ENCODE measurements at places on chromosomes 2 and 18.

DNA sequence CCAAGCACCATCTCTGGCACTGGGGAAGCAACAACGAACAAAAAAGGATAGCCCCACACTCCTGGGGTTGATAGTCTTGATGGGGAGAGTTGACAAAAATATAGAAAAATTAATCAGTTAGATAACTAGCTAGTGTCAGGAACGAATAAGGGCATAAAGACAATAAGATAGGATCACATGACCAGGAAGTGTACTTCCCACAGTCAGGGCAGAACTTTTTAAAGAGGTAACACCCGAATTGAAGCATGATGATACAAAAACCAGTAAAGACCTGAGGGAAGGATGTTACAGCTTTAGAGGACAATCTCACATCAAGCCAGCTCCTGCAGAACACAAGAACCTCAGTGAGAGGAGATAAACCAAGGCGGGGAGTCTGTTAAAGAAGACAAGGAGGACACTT, 295.4 kb upstream of the CRIM1 start:
- DNase-seq, result no peak

DNA sequence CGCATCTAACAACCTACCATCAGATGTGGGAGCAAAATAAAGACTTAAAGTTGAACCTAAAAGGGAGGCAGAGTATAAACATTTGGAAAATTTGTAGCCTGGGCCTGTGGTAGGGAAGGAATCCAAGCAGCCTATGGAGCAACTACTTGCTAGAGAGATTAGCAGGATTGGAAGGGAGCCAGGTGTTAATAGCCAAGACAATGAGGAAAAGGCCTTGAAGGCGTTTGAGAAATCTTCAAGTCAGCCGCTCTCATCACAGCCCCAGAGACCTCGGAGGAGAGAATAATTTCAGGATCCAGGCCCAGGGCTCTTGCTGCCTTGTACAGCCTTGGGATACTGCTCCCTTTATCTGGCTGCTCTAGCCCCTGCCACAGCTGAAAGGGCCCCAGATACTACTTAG, 219.7 kb downstream of the THSD7B start:
- no peak for DNase-seq

- no peak for DNase-seq
Measured at GRCh38 chr2:120942658-120943057, 207.0 kb downstream of the GLI2 start.

DNA sequence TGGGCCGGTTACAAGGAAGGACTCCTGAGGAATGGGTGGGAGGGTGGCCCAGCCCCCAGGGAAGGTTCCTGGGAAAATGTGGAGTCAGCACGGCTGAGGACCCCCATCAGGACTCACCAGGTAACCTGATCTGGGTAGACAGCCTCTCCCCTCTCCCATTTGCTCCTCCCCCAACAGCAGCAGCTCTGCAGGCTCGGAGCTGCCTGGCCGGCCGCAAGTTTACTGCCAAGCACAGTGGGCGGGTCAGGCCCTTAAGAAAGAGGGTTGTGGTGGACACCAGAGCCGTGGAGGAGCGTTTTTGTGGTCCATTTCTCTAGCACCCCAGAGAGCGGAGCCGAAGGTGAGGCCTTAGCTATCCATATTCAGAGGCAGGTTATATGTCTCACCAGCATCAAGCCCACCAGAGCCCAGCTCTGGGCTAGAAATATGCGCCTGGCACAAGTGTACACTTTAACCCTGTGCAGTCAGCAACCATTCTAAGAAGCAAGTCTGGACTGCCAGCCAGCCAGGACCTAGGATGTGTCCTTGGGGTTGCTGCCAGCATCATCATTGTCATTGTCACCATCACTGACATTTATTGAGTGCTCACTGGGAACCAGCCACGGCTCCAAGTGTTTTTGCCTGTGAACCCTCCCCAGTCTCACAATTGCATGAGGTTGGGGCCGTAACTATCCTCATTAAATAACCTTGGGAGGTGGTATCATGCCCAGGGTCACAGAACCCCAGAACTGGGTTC, 190.1 kb downstream of the KLHL29 start:
- DNase-seq, result no peak

- DNase-seq, result no peak
Measured at GRCh38 chr18:43484710-43485109, 207.4 kb upstream of the SYT4 start.

GRCh38 chr2:46010925-46011490, 286.2 kb upstream of the EPAS1 start:
- no peak for DNase-seq

DNA sequence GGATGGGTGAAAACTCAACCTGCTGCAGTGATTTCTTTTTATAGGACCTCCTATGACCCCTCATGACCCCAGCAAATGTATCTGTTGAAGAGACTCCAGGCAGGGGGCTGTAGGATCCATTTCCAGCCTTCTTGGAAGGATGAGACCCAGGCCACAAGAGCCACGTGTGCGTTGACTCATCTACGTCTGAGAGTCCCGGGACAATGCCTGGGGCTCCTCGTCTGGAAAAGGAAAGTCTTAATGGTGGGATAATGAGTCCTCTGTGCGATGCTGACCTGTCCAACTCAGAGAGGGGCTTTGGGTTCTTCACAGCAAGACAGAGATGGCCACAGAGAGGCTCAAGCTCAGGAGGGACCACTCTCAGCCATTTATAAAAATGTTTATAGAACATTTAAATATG, 80.8 kb downstream of the SMIM21 start:
- no peak for DNase-seq

DNA sequence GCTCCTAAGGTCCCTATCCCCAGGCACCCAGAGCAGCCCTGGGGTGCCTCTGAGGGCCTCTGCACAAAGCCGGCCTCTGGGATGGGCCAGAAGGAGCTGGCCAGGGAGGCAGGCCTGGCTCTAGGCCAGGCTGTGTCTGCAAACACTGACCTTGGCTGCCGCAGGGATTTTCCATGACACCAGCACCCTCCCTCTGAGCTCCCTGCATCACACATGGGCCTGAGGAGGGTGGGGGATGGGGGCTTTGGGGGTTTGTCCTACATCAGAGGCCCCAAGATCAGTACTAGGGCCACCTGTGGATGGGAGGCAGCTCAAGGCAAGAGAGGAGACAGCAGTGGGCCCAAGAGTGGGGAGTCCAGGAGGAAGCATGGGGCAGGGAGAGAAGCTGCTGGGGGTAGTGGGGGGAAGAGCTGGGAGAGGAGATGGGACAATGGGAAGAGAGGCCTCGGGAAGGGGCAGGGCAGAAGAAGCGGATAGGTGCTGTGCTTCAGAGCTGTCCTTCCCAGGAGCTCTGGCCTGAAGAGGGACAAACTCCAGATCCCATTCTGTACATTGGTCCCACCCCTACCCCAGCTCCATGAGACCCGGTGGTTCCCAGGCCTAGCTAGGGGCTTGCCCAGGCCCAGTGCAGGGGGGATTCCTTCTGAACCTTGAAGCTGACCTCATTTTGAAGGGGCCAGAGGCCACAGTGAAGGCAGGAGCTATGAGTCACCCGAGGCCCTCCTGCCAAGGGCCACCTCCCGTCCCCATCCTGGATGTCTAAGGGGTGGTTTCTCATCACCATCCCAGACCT, 28.0 kb downstream of the KCNK3 start:
- DNase-seq, result no peak

GRCh38 chr2:164891460-164891859, 49.8 kb upstream of the COBLL1 start:
- no peak for DNase-seq

GRCh38 chr2:128564551-128564950, 245.9 kb upstream of the HS6ST1 start:
- DNase-seq, result no peak

- DNase-seq, result no peak
Measured at GRCh38 chr2:118319271-118319684, 231.0 kb downstream of the INSIG2 start.

DNA sequence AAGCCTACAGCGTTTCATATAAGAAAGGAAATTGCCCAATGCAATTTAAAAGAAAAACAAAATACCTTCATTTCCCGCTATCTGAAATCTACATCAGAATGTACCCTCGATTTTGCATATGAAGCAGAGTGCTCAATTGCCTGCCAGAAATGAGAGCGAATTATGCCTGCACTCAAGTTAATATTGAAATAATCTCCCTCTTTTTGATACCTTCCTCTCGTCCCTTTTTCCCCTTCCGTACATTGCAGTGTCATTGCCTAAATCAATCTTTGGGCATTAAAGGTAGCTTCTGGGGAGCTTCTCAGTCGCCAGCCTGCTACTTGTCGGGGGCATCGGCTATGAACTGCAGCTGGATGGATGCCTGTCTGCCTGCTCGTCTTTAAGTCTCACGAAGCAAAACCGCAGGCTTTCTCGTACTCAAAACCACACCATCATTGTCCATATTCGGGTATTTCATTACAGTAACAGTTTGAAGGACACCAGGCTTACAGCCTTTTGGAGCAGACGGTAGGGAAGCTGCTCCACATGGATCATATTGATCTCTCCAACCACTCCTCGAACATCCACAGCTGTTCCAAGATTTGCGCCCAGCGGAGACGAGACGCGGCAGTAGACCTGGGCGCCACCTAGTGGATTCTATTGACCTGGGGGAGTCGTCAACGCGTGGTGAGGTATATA, 64.0 kb upstream of the HNRNPA3 start:
- DNase-seq, result peak; percentile 71

- no peak for DNase-seq
Measured at GRCh38 chr2:29225814-29226213, 110.6 kb downstream of the CLIP4 start.

- no peak for DNase-seq
Measured at GRCh38 chr2:128250229-128251025, 68.2 kb downstream of the HS6ST1 start.

GRCh38 chr2:37284381-37284780, 40.3 kb downstream of the PRKD3 start:
- DNase-seq, result no peak

DNA sequence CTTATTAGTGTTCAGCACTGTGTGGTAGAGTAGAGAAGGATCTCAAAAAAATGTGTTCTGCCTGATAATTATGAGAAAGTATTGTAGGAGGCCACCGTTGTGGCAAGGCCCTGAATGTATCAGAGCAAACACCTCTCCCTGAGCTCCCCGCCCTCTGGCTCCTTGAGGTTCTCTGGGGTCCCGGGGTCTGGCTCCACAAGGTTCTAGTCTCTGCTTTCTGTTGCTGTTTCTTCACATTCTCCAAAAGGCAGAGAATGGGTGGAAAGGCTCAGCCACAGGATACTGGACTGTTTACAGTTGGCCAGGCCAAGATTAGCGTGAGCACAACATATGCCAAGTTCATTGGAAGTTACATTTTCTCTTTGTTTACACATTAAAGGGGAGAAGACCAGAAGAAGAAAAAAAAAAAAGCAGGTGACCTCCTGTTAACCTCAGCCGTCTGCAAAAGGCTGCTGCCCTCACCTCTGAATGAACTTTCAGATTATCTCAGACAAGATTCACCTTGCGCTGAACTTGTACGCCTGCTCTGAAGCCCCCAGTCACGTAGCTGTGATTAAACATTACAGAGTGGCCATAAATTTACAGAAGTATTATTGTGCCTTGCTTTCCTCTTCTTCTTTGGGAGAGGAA, 56.6 kb upstream of the CYP26B1 start:
- no peak for DNase-seq

- DNase-seq, result no peak
Measured at GRCh38 chr2:133586978-133587377, 18.7 kb upstream of the NCKAP5 start.

- DNase-seq, result no peak
Measured at GRCh38 chr2:150020221-150020620, 432.6 kb upstream of the MMADHC start.

- DNase-seq, result no peak
Measured at GRCh38 chr2:69939722-69940121, 21.7 kb downstream of the ASPRV1 start.

DNA sequence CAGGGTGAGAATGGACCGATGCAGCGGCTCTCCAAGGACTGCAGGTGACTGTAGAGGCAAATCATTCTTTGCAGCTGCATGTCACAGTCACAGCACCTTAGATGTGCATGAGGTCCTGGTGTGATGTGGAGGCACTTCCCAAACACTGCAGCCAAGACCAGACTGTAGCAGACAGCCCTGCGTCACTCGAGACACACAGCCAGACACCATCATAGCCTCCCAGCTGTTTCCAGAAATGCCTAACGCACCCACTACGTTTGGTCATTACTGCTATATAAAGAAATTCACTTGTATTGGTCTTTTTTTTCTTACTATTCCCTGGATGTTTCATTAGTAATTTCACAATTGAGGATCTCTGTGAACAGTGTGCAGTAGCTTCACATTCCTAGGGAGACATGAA, 60.9 kb downstream of the SH3YL1 start:
- no peak for DNase-seq

DNA sequence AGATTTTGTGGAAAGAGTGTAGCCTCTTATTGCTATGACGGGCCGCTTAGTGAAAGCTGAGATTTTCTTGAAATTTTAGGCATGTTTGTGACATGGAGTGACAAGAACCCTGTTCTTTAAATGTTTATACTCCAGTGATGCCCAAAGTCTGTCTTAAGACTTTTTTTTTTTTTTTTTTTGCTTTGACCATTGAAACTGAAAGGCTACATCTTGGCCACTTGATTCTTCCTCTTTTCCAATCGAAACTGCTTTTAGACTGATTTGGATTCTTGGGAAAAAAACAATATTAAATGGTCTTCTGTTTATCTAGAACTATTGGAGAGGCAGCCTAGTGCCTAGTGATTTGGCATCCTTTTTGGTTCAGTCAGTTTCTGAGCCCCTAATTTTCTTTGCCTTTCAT, 2.4 kb upstream of the SLC8A1 start:
- DNase-seq, result no peak

DNA sequence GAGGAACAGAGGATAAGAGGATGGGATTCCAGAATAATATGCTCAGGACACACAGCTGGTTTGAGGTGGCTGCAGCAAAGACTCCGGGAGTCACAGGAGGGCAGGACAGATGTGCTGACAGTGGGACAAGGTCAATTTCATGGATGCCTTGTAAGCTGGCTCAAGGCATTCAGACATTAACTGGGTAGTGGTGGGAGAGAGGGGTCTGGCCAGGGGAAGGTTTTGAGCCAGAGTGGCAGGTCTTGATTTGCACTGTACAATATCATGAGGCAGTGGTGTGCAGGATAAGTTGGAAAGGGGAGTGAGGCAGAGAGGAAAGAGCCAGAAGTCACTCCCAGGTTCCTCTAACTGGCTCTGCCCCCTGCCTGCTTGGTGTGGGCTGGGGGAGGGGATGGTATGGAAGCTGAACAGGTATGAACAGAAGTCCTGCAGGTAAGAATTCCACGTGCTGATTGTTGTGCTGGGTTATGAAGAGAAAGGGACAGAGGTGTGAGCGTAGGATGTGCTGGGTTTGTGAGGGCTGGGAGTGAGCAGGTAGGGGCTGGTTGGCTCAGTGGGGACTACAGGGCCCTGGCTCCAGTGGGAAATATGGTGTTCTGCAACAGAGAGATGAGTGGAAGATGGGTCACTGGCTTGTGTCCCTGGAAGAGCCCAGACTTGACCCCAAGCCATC, 141.7 kb upstream of the COPS8 start:
- DNase-seq, result no peak
